ENCODE measurements at places on chromosomes 3 and 15.

GRCh38 chr15:87154761-87155160 lies 1075.1 kb downstream of the AGBL1 start:
- no peaks in the 10 kb centered on the region for H3K27me3 ChIP-seq
- no peak overlapping the region for H3K4me3 ChIP-seq
- H3K36me3 ChIP-seq = no peaks in the 10 kb centered on the region
- no peak for DNase-seq

- H3K27ac ChIP-seq = peak overlapping the region; percentile 95
- no peaks in the 10 kb centered on the region for H3K36me3 ChIP-seq
- no peaks in the 10 kb centered on the region for H3K27me3 ChIP-seq
- DNase-seq = peak; percentile 84
- peaks cover 10% of the 10 kb centered on the region for H3K4me1 ChIP-seq
- H3K4me3 ChIP-seq = peak overlapping the region; percentile 50
These were observed 437 bp downstream of the KLF13 start for GRCh38 chr15:31326875-31327668.

GRCh38 chr3:36965440-36965839 lies 20.6 kb upstream of the TRANK1 start:
- no peak overlapping the region for H3K27ac ChIP-seq
- H3K36me3 ChIP-seq = no peaks in the 10 kb centered on the region
- H3K4me1 ChIP-seq = no peaks in the 10 kb centered on the region
- H3K4me3 ChIP-seq = no peak overlapping the region
- no peak for DNase-seq

DNA sequence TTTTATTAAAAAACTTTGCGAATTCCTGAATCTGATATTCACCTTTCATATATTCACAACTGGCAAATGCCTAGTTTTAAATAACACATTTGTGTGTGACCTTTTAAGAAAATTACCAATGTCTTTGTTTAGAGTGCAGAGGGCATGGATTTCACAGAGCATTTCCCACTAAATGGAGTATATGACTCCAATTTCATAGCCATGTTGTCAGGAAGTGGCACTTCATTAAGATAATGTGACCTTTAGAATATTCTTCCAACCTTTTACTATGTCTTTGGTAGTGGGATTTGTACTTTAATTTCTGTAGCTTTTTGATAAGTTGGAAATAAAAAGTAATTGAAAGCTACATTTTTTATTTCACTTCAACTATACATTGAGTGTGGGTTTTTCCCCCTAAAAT lies 188.7 kb downstream of the NAALADL2 start:
- H3K4me1 ChIP-seq = no peaks in the 10 kb centered on the region
- H3K4me3 ChIP-seq = no peak overlapping the region
- DNase-seq = no peak
- H3K27ac ChIP-seq = no peak overlapping the region
- no peaks in the 10 kb centered on the region for H3K36me3 ChIP-seq

DNA sequence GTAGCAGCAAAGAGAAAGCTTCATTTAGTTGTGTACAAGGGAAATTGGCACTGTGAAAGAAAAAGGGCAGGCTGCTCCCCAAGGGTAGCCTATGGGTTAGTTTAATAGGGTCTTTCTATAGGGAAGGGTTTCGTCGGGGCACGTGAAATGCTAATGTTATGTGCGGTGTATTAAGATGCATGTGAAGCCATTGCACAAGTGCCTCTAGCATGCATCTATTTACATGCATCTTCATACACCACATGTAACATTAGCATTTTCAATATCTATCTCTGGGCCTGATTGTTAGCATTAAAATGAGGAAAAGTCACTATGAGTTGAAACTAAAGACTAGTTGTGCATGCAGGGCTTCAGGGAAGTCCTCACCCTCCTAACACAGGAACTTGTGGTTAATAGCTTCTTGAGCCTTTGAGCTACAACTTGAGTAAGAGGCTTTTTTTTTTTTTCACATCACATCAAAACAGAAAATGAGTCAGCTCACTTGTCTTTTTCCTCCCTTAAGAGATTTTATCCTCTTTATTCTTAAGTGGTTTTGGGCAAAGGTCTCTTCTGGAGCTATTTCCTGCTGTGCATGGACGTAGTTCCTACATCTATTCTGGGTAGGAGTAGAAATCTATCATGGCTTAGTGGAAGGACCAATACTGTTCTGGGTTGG lies 613.4 kb downstream of the ZPLD1 start:
- H3K4me3 ChIP-seq = no peak overlapping the region

GRCh38 chr15:74451322-74451721 lies 9.6 kb downstream of the UBL7 start:
- H3K36me3 ChIP-seq = no peaks in the 10 kb centered on the region
- H3K4me3 ChIP-seq = no peak overlapping the region
- H3K27ac ChIP-seq = no peak overlapping the region
- no peaks in the 10 kb centered on the region for H3K4me1 ChIP-seq
- no peaks in the 10 kb centered on the region for H3K27me3 ChIP-seq

GRCh38 chr3:98732286-98733052 lies 30.7 kb upstream of the ST3GAL6 start:
- H3K27ac ChIP-seq = no peak overlapping the region
- no peaks in the 10 kb centered on the region for H3K36me3 ChIP-seq

DNA sequence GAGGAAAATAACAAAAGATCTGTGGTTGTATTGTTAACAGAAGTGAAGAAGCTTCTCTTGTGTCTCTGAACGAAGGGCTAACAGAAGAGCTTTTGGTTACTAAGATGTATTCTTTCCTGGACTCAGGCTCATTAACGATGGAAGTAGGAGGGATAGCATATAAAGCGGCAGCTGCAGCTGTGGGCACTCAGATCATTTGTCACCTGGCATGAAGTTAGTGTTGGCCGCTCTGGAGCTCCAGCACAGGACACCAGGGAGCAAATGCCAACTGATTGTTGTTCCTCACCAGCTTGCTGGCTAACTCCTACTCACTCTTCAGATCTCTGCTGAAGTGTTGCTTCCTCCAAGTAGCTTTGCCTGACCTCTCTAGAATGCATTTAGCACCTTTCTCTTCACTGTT lies 15.5 kb upstream of the SLITRK3 start:
- no peaks in the 10 kb centered on the region for H3K27me3 ChIP-seq
- H3K27ac ChIP-seq = no peak overlapping the region
- no peak for DNase-seq
- peaks cover 1% of the 10 kb centered on the region for H3K4me1 ChIP-seq
- H3K36me3 ChIP-seq = no peaks in the 10 kb centered on the region
- no peak overlapping the region for H3K4me3 ChIP-seq

GRCh38 chr3:193617628-193618027 lies 24.6 kb downstream of the OPA1 start:
- DNase-seq = no peak
- no peak overlapping the region for H3K4me3 ChIP-seq
- no peaks in the 10 kb centered on the region for H3K27me3 ChIP-seq
- no peaks in the 10 kb centered on the region for H3K36me3 ChIP-seq
- no peak overlapping the region for H3K27ac ChIP-seq

DNA sequence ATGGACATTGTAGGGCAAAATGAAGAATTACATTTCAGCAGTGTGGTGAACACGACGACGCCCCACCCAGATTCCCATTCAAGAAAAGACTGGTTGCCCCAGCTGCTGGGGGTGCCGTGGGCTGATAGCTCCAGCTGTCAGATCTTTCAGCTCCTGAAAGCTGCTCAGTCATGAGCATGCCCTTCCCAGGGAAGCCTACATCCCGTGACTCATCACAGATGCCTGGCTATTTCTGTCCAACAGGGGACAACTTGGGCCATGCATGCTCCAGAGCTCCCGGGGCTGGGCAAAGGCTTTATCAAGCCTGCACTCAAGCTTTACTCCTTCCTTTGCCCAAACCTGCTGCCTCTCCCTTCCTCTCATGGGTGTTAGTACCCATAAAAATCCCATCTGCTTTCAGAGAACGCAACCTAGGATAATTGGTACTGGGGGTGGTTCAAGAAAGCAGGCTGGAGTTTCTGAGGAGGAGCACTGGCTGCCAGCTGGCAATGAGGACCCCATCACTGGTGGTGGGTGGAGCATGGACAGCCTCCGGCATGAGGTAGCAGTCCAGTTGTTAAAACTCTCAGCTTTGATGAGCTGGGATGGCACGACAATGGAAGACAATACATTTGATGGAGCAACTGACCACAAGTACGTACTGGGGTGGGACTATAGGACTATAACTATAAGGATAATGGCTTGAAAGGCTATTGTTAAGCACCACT lies 16.4 kb upstream of the ST8SIA2 start:
- H3K4me3 ChIP-seq = no peak overlapping the region
- no peaks in the 10 kb centered on the region for H3K36me3 ChIP-seq
- DNase-seq = no peak
- no peaks in the 10 kb centered on the region for H3K4me1 ChIP-seq
- H3K27me3 ChIP-seq = no peaks in the 10 kb centered on the region

DNA sequence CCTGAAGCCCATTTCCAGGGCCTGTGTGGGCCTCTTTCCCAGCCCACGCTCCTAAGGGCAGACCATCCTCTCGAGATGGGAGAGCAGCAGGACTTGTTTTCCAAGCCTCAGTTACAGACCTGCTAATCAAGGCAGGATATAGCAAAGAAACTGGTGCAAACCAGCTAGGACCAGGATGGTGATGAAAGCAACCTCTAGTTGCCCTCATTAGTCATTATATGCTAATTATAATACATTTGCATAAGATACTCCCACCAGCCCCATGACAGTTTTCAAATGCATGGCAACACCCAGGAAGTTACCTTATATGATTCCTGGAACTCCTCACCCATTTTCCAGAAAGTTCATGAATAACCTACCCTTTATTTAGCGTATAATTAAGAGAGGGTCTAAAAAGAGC lies 34.4 kb upstream of the TRH start:
- H3K4me1 ChIP-seq = peaks cover 3% of the 10 kb centered on the region
- no peak overlapping the region for H3K4me3 ChIP-seq
- no peaks in the 10 kb centered on the region for H3K36me3 ChIP-seq

- H3K4me3 ChIP-seq = no peak overlapping the region
- no peaks in the 10 kb centered on the region for H3K27me3 ChIP-seq
- no peak overlapping the region for H3K27ac ChIP-seq
- H3K4me1 ChIP-seq = no peaks in the 10 kb centered on the region
- DNase-seq = no peak
These were observed 62.7 kb downstream of the CASR start for GRCh38 chr3:122246199-122246598.

GRCh38 chr3:170689296-170689829 lies 103.5 kb upstream of the SLC7A14 start:
- no peaks in the 10 kb centered on the region for H3K36me3 ChIP-seq
- no peak overlapping the region for H3K27ac ChIP-seq
- no peak overlapping the region for H3K4me3 ChIP-seq
- H3K4me1 ChIP-seq = peaks cover 1% of the 10 kb centered on the region
- H3K27me3 ChIP-seq = no peaks in the 10 kb centered on the region

DNA sequence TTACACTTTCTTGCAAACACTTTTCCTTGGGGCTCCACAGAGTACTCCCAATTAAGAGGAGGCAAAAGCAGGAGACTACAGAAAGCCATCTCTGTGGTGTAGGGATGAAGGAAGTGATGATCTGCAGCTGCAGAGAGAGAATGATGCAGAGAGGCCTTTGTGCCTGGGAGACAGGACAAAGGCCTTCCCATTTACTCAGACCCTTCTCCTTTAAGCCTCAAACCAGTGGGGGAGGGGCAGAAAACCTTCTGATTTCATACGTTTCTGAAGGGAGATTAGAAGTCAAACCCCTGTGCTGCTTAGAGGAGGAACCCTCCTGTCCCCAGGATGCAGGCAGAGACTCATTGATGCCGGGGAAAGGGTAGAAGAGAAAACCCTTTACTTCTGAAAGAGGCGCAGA lies 130.8 kb downstream of the NEO1 start:
- no peak for DNase-seq
- H3K4me3 ChIP-seq = no peak overlapping the region
- no peaks in the 10 kb centered on the region for H3K36me3 ChIP-seq
- H3K27ac ChIP-seq = no peak overlapping the region
- no peaks in the 10 kb centered on the region for H3K27me3 ChIP-seq
- H3K4me1 ChIP-seq = no peaks in the 10 kb centered on the region

DNA sequence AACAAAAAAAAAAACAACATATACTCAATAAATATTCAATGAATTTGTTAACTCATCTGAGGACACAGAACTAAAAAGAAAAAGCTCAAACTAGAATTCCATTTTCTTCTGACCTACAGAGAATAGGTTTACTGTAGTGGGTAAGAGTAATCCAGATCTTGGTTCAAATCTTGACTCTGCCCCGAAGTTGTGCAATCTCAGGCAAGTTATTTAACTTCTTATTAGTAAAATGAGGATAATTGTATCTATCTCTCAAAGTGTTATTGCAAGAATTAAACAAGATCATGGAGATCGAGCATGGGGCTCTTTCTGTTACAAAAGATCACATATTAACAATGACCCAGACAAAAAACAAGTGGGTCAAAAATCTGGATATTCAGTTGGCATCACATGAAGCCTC lies 41.1 kb upstream of the OXTR start:
- no peak overlapping the region for H3K4me3 ChIP-seq
- no peaks in the 10 kb centered on the region for H3K36me3 ChIP-seq
- no peak for DNase-seq
- no peak overlapping the region for H3K27ac ChIP-seq

GRCh38 chr3:97636465-97636864 lies 128.1 kb upstream of the ARL6 start:
- H3K27ac ChIP-seq = no peak overlapping the region
- no peaks in the 10 kb centered on the region for H3K4me1 ChIP-seq
- no peaks in the 10 kb centered on the region for H3K36me3 ChIP-seq
- no peak for DNase-seq

- no peaks in the 10 kb centered on the region for H3K27me3 ChIP-seq
- H3K36me3 ChIP-seq = no peaks in the 10 kb centered on the region
- no peaks in the 10 kb centered on the region for H3K4me1 ChIP-seq
- no peak for DNase-seq
- no peak overlapping the region for H3K27ac ChIP-seq
These were observed 36.0 kb downstream of the MNS1 start for GRCh38 chr15:56428821-56429458.

- no peak for DNase-seq
- H3K27ac ChIP-seq = no peak overlapping the region
- H3K27me3 ChIP-seq = peaks cover 2% of the 10 kb centered on the region
- H3K4me3 ChIP-seq = no peak overlapping the region
- H3K36me3 ChIP-seq = no peaks in the 10 kb centered on the region
These were observed 32.2 kb downstream of the RIOX2 start for GRCh38 chr3:97940034-97940433.

GRCh38 chr3:54191220-54191619 lies 68.9 kb downstream of the CACNA2D3 start:
- no peaks in the 10 kb centered on the region for H3K4me1 ChIP-seq
- no peaks in the 10 kb centered on the region for H3K27me3 ChIP-seq
- H3K27ac ChIP-seq = no peak overlapping the region
- no peak for DNase-seq

- no peaks in the 10 kb centered on the region for H3K36me3 ChIP-seq
- H3K27me3 ChIP-seq = no peaks in the 10 kb centered on the region
- peak overlapping the region; percentile 90 for H3K27ac ChIP-seq
- peaks cover 1% of the 10 kb centered on the region for H3K4me1 ChIP-seq
These were observed 901 bp upstream of the MANF start for GRCh38 chr3:51384055-51384725.

GRCh38 chr3:67384016-67384415 lies 270.4 kb downstream of the SUCLG2 start:
- peaks cover 5% of the 10 kb centered on the region for H3K4me1 ChIP-seq
- no peaks in the 10 kb centered on the region for H3K27me3 ChIP-seq
- H3K27ac ChIP-seq = no peak overlapping the region
- DNase-seq = no peak
- H3K36me3 ChIP-seq = no peaks in the 10 kb centered on the region
